ENCODE measurements at places on chromosomes 13 and 19.

- DNase-seq: peak; percentile 37
Measured at GRCh38 chr19:5340637-5341447, at the start of gene PTPRS. Gene PTPRS (minus strand): TSS chr19:5340812. CDS start chr19:5286140, 54,672 bp downstream.

GRCh38 chr13:51437550-51438127 lies 15.2 kb downstream of the INTS6 start:
- no peak for DNase-seq

DNA sequence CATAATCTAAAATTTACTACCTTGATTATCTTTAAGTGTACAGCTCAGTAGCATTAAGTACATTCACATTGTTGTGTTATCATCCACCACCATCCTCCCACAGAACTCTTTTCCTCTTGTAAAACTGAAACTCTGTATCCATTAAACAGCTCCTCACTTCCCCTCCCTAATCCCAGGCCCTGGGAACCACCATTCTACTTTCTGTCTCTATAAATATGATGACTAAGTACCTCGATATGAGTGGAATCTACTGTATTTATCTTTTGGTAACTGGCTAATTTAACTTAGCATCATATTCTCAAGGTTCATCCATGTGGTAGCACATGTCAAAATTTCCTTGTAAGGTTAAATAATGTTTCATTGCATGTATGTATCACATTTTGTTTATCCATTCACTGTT lies 49.0 kb upstream of the POMP start:
- no peak for DNase-seq

DNA sequence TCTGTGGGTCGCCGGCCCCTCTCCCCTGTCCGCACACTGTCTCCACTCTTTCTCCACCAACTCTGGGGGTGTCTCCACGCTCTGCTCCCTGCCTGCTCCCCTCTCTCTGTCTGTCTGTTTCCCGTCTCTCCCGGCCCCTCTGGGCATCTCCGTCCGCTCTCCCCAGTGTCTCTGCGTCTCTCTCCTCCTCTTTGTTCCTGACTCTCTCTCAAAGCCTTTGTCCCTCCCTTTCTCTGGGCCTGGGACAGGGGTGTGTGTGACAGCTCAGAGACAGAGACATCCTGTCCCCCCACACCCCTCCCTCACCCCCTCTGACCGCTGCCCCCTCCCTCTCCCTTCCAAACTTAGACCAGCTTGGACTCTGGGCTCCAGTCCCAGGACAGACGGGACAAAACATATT lies 668 bp upstream of the SBK3 start:
- DNase-seq: no peak

DNA sequence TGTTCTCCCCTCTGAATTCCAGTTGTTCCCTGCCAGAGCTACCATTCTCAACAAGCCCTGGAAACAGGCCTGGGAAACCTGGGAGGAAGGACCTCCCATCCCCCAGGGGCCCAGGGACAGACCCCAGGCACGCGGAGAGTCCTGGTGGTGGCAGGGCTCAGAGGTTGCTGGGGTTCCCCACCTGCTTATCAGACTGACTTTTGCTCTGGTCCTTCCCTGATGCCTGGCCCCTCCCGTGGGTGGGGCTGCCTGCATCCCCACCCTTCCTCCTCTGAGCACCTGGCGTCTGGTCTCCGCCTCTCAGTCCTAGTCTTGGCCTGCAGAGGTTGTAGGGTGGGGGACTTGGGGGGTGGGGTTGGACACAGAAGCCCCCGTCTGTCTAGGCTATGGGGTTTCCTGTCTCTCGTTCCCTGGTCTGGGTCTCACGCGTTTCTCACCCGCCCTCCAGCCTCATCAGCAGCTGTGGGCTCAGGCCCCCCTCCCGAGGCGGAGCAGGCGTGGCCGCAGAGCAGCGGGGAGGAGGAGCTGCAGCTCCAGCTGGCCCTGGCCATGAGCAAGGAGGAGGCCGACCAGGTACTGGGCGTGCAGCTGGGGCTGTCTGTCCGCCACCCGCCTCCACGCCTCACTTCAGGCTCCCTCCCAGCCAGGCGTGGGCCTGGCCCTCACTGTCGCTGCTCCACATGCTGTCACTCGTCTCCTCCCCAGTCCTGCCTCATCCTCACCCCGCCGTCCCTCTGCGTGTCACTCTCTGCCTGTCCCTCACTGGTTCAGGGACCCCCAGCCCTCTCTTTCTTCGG lies 13.6 kb downstream of the EPN1 start:
- DNase-seq: no peak

DNA sequence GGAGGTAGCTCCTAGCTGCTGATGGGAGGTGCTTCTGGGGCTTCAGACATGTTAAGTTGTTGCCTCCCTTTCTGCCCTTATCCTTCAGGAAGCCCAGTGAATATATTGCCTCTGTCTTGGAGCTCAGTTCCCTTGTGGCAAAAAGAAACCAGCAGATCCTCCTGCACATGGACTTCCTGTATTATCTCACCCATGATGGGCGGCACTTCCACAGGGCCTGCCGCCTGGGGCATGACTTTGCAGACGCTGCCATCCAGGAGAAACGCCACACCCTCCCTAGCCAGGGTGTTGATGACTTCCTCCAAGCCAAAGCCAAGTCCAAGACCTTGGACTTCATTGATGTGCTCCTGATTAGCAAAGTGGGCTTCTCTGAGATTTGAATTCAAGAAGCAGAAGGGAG lies 6.0 kb upstream of the CYP4F12 start:
- DNase-seq: no peak

DNA sequence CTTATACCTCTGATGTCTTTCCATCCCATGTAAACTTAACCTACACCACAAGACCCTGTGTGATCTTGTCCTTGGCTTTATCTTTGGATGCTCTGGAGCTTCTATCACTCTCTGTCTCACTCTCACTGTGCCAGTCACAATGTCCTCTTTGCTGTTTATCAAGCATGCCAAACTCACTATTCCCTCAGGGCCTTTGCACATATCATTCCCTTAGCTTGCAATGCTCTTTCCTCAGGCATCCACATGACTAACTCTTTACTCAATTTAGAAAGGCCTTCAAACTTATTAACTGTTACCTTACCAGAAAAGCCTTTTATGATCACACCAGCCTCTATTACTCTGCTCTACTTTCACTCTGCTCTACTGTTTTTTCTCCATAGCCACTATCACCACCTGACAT lies 354.1 kb downstream of the RFC3 start:
- no peak for DNase-seq

- DNase-seq: no peak
Measured at GRCh38 chr19:46494941-46495785, 504 bp downstream of the PNMA8B start.

DNA sequence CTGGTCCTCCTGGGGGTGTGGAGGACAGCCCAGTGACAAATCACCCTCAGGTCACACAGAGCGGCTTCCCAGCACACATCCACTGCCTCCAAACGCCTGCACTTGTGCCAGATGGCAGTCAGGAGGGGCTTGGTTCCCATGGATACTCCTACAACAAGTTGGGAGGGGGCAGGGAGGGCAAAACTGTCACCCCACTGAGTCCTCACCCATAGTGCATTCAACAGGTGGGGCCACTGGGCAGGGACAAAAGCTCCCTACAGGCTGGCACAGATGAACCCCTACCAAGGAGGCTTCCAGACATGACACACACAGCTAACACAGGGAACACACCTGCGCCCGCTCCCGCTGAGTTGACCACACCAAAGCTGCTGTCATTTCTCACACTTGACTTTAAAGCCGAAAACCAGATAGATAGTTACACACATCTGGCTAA lies 120.5 kb downstream of the STK24 start:
- DNase-seq: no peak

- DNase-seq: no peak
Measured at GRCh38 chr13:49407068-49407467, 36.8 kb downstream of the CAB39L start.

- no peak for DNase-seq
Measured at GRCh38 chr19:50383001-50383851, 921 bp upstream of the POLD1 start.

GRCh38 chr13:43389573-43389972 lies 366.2 kb downstream of the DNAJC15 start:
- no peak for DNase-seq

GRCh38 chr13:110826861-110827672 lies 87.8 kb downstream of the ANKRD10 start:
- no peak for DNase-seq

- no peak for DNase-seq
Measured at GRCh38 chr13:110208116-110208515, 98.8 kb downstream of the COL4A1 start.

- no peak for DNase-seq
Measured at GRCh38 chr13:93819331-93819890, 592.8 kb downstream of the GPC6 start.

DNA sequence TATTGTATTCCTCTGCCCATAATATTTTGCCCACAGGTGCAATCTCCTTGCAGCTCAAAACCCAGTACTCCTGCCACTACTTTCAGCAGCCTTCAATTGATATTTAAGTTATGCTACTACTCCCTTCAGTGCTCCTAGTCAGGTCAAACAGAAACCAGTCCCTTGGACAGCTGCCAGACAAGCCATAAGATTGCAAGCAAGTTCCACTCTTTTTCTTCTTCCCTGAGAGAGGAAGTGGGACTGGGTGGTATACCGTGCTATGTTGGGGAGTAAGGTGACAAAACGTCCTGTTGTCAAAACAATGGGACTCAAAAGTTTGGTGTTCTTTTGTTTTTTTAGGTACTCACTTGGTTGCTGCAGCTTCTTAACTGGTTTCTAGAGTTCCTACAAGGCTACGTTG lies 63.1 kb upstream of the FRY start:
- no peak for DNase-seq

DNA sequence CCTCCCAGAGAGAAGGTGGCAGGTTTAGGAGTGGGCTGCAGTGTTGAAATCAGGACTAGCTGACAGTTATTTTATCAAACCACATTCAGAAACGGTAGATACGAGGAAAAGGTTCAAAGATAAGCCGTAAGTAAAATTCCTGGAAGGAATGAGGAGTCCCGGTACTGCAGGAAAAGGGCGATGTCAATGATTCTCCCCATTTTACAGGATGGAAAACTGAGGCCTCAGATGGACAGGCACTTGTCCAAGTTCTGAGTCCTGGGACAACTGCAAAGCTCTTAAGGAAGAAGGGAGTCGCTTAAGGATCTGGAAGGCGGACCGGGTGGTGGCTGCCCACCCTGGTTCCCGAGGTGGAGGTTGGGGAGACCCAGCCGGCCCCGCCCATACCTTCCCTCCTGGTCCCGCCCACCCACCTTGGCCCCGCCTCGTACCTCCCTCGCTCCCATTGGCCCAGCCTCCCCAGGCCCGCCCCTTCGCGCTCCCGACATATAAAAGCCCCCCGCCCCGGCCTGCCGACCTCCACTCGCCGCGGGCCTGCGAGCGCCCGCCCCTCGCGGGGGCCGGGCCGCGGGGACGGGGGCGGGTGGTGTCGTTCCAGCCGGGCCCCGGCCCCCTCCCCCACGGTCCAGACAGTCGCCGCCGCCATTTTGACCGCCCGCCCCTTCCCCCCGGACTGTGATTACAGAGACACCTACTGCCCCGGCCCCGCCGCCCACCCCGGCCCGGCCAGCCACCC lies 603 bp downstream of the RFX1 start:
- peak; percentile 81 for DNase-seq

DNA sequence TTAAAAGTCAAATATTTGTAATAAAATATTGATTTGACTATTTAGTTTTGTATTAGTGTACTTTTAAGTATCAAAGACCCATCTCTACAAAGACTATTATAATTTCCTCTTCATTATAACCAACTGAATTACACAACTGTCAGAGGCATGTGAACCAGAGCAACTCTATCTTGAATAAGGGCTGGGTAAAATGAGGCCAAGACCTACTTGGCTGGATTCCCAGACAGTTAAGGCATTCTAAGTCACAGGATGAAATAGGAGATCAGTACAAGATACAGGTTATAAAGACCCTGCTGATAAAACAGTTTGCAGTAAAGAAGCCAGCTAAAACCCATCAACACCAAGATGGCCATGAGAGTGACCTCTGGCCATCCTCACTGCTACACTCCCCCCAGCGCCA lies 36.2 kb upstream of the ATP12A start:
- no peak for DNase-seq

GRCh38 chr13:35979361-35979951 lies 151.7 kb downstream of the DCLK1 start:
- no peak for DNase-seq

- DNase-seq: no peak
Measured at GRCh38 chr13:36992362-36992761, 6.8 kb downstream of the ALG5 start.

GRCh38 chr13:50936679-50937078 lies 27.1 kb downstream of the RNASEH2B start:
- no peak for DNase-seq

DNA sequence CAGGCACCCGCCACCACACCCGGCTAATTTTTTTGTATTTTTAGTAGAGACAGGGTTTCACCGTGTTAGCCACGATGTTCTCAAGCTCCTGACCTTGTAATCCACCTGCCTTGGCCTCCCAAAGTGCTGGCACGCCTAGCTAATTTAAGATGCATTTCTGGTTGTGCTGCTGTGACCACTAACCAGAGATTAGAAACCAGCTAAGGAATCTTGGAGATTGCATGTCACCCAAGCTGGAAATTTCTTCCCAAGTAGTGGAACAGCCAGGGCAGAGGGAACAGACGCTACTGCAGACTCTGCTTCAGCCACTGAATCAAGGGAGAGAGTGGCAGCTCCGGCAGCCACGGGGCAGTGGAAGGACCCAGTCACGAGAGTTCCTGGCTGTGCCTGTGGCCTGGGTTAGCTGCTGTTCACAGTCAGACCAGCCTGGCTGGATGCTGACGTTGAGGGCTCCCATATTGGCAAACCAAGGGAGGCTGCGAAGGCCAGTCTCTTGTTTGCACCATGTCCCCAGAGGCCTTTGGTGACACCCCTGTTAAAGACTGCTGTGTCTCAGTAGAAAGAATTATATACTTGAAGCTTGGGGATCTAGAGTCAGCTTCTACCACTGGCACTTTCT lies 7.9 kb downstream of the TPM4 start:
- DNase-seq: no peak

DNA sequence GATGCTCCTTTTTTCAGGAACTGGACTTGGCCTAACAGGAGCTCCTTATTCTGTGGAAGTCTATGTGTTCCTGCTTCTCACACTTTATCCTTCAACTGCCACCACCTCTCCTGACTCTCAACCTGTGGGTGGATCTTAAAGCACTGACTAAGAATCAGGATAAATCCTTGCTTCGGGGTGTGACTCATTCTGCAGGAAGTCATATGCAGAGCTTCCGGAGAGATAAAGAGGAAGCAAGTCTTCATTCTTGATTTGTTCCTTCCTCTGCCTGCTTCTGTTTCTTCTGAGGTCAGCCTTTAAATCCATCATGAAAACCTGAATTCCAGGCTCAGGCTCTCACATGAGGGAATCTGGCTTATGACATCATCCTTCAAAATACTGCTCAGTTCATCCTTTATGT lies 137.1 kb upstream of the ATXN8OS start:
- DNase-seq: no peak

DNA sequence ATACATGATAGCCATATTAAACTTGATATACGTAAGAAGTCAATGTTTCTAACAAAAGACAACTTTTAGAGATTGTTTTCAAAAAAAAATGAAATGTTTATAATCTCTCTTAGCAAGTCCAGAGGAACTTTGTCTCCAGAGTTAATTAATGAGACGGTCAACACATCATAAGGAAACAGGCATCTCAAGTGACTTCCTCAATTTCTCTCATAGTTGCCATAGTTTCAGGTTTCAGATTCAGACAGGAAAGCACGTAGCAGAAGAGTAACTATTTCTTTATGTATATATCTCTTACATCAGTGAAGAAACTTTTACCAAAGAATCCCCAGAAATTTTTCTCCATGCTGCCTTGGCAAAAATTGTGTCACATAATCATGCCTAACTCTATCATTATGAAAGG lies 159.6 kb upstream of the ATXN8OS start:
- DNase-seq: no peak

Measured in stimulated activated CD8-positive, alpha-beta memory T cell treated with anti-CD3 and anti-CD28 coated beads, Interleukin-15, amount 100 ng/mL, for 4 hours (primary cell).